ENCODE measurements at places on chromosomes 3 and 15.

GRCh38 chr15:75599401-75599800 lies 20.3 kb upstream of the PTPN9 start:
- no peak for DNase-seq

DNA sequence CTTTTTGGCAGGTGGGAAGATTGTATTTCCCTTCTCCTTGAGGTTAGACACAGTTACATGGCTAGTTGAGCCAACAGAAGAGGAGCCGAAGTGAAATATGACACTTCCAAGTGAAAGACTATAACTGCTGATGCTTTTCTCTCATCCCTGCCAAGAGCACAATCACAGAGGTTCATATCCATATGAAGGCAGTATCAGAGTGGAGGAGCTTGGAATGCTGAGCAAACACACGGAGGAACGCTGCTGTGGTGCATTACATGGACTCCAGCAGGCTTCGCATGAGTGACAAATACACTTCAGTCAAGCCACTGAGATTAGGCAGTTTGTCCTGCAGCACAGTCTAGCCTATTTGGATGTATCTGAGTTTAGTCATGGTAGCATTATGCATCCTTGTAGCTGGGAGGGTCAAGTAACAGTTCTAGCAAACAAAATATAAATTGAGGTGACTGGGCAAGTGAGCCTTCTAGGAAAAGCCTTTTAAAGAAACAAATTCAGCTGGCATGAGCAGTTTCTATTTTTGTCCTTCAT lies 5.4 kb downstream of the IQCF6 start:
- no peak for DNase-seq

DNA sequence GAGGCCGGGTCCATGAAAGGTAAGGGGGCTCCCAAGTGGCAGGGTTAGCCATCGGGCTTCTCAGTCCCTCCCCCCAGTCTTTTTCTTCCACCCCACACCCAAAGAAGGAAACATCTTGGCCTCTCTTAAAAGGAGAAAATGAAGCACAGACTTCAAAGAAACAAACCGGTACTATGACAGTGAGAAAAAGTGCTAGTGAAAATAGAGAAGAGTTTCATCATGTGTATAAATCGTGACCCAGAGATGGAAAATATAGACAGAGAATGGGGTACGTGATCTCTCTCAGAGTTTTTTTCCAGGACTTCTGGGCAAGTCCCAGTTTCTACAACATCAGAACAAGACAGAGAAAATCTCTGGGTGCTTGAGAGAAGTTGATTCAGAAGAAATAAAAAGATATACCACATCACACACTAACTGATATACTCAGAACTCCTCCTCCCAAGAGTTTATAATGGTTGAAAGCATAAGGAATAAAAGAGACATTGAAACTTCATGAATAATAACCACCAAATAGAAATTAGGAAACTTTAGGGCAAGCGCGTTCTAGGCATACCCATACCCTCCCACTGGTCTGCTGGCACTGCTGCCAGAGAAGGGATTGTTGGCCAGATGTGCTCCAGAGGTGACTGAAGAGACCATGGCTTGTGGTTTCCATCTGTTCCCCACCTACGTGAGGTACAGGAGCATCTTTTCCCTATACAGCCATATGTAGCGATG lies 318.9 kb upstream of the CHRM5 start:
- DNase-seq = no peak

- no peak for DNase-seq
Observed at GRCh38 chr3:129022114-129023007, 21.3 kb downstream of the EFCC1 start.

DNA sequence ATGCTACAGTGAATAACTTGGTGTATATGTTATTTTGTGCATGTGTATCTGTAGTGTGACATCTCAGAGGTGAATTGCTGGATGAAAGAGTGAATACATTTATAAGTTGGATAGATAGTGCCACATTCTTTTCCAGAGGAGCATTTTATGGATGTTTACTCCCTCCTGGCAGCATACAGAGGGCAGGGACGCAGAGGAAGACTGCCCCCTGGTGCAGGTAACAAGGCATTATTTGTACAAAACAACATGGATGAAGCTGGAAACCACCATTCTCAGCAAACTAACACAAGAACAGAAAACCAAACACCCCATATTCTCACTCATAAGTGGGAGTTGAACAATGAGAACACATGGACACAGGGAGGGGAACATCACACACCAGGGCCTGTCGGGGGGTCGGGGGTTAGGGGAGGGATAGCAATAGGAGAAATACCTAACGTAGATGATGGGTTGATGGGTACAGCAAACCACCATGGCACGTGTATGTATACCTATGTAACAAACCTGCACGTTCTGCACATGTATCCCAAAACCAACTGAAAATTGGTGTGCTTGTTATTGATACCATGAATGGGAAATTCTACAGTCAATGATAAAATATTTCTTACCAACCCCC lies 57.9 kb upstream of the CTXND1 start:
- no peak for DNase-seq

- DNase-seq = no peak
Observed at GRCh38 chr3:197521277-197522182, 34.2 kb downstream of the BDH1 start.

DNA sequence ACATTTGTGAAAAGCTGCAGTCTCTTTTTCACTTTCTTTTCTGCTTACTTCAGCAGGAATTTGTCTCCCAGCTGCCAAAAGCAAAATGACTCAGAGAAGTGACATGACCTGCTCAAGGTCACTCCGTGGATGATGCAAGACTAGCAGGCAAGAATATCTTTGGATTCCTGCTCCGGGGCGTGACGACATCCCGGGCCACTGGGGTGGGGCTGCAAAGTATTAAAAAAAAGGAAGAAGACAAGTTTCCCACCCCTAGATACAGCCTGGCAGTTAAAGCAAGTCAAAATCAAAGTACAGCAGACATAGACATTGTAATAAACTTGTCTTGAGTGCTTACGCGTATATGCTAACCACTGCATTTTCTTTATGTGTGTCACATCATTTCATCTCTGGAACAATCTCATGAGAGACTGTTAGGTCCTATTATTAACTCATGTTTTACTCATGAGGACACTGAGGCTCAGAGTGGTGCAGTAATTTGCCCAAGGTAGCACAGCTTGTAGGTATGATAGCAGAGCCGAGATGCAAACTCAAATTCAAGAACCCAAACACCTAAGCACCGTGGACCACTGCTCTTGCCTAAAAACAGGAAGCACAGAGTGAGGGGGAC lies 485.2 kb upstream of the PROK2 start:
- no peak for DNase-seq

- DNase-seq = no peak
Observed at GRCh38 chr3:187551416-187551815, 118.8 kb downstream of the SST start.

GRCh38 chr3:171039674-171040073 lies 13.2 kb upstream of the SLC2A2 start:
- no peak for DNase-seq

GRCh38 chr3:119331661-119332060 lies 37.5 kb downstream of the ARHGAP31 start:
- DNase-seq = no peak

GRCh38 chr3:63975723-63976122 lies 47.6 kb downstream of the PSMD6 start:
- no peak for DNase-seq

GRCh38 chr15:60374628-60375081 lies 23.1 kb downstream of the ANXA2 start:
- DNase-seq = no peak

GRCh38 chr3:10189557-10190354 lies 25.0 kb downstream of the IRAK2 start:
- peak; percentile 34 for DNase-seq

- DNase-seq = no peak
Observed at GRCh38 chr3:32442766-32443165, 51.1 kb downstream of the CMTM7 start.

DNA sequence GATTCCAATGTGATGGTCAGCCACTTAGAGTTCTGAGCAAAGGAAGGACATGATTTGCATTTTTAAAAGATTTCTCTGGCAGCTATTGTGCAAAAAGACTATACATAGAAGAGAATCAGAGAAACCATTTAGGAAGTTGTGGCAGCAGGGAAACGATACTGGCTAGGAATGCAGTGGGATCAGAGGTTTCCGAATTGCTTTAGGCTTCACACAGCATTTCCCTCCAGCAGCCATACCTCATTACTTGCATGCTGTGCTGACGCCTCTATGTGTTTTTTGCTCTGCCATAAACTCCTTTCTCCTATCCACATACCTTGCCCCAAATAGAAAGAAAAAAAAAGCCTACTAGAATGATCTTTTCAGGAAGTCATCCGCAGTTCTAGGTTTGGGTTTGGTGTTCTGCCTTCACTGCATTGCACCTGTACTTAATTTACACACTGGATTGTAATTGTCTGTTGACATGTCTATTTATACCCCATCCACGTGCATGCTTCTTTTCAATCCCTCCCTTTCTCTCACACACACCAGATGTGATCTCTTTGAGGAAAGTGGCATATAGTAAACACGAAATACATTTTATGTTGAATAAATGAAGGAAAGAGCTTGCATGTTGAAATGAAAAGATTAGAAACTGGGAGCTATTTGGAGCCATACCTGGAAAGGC lies 860.3 kb upstream of the SEMA6D start:
- DNase-seq = no peak

DNA sequence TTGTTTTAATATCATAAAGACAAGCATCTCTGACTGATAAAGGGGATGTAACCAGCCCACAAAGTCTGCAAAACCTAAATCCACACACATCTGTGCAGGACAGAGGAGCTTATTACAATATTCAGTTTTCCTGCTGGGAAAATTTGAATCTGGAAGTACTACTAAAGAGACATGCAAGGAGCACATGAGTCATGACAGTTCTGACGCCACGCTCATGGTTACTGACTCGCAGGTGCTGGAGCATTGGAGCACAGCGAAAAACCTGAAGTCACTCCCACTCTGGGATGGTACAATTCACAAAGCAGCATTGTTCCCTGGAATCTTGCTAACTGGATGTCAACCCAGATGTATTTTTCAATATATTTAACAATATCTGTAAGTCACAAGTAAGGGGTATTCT lies 7.6 kb upstream of the ISL2 start:
- DNase-seq = no peak

GRCh38 chr3:186823386-186823785 lies 17.1 kb upstream of the RFC4 start:
- DNase-seq = no peak

- no peak for DNase-seq
Observed at GRCh38 chr3:175179055-175179454, 319.9 kb downstream of the NAALADL2 start.

- no peak for DNase-seq
Observed at GRCh38 chr3:7934362-7934761, 567.3 kb upstream of the LMCD1 start.

- DNase-seq = no peak
Observed at GRCh38 chr3:48403533-48404439, 26.1 kb downstream of the PLXNB1 start.

- DNase-seq = no peak
Observed at GRCh38 chr3:141407047-141407446, 38.7 kb downstream of the ZBTB38 start.

GRCh38 chr15:40969363-40969762 lies 16.1 kb downstream of the CHAC1 start:
- no peak for DNase-seq

DNA sequence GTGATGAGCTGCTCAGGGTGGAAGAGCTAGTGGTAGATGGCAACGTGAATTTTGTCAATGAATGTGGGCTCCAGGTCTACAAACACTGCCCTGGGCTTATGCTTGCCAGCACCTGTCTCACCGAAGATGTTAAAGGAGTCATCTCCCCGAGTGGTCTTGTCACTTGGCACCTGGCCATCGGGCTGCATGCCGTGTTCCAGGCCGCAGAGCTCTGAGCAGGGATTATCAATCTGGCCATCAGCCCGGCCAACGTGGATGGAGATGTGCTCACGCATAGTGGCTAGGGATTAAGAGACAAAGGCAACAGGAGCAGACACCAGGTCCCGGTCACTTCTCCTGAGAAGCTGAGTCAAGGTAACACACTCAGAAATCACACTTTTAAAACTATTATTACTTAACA lies 54.8 kb upstream of the ACTC1 start:
- no peak for DNase-seq

GRCh38 chr3:64151342-64151871 lies 73.9 kb downstream of the PRICKLE2 start:
- DNase-seq = no peak

GRCh38 chr3:139653582-139653981 lies 24.2 kb downstream of the NMNAT3 start:
- no peak for DNase-seq

DNA sequence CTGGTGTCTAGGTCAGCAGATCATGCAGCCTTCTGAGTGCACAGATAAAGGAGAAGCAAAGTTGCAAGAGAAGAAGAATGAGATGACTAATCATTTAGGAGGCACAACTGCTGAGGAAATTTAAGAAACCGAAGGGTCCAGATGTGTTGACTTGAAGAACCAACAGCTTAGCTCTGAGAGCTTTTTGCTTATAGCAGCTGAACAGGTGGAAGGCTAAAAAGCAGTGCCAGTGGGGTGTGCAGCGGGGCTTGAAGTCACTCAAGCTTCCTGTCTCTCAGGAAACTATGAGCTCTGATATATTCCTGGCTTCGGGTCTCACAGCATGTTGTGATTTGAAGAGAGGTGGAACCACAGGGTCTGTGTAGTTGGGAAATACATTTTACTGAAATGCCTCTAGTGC lies 305.7 kb downstream of the RYR3 start:
- DNase-seq = no peak

- no peak for DNase-seq
Observed at GRCh38 chr3:128011140-128011539, 41.1 kb upstream of the SEC61A1 start.

DNA sequence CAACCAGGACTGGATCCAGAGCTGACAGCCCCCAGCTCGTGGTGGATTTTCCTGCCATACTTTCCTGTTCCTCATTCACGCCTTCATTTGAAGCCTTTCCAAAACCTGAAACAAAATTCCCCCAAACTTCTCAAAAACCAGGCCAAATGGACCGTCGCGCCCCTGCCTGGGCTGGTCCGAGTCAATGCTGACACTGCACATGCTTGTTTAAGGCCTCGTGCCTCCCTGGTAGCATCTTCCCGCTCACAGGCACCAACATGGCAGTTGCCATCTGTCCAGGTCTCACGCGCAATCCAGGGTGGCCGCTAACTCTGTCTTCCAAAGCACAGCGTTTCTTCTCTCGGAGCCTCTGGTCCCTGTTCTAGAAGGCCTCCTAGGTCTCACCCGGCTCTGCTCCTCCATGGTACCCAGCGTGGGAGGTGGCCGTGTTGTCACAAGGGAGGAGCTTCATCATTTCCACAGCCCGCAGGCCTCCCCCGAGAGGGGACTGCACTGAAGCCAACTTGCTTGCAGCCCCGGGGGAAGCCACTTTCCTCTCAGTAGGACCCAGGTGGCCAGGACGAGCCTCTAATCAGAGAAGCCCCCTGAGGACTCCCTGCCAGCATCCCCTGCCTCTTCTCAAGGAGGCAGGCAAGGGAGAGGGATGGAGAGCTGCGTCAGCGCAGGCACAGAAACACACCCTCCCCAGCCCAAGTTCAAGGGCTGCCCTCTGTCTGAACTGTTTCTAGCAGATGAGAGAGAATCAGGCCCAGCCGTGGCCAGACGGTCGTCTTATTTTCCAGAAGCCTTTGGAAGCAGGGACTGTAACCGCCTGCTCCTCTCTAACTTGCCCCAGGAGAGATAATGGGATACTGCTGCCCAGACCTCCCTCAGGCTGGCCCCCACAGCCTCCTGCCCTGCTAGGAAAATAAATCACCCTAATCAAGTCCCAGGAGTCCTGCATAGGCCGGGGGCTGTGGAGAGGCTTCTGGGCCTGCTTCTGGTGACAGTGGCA lies 152.8 kb upstream of the TLE3 start:
- DNase-seq = no peak

Measured in CD4-positive, alpha-beta T cell treated with Interleukin-6 at 100 ng/mL for 8 hours (primary cell).